Thoracic aorta (tissue), 2 donors: ENCODE measurements at places on chromosomes 13 and 19.

GRCh38 chr19:39196860-39197562, at the start of gene NCCRP1:
NCCRP1 (plus strand) TSS chr19:39196964; CDS start chr19:39196983, 19 bp downstream.
- DNase-seq = no peak

DNA sequence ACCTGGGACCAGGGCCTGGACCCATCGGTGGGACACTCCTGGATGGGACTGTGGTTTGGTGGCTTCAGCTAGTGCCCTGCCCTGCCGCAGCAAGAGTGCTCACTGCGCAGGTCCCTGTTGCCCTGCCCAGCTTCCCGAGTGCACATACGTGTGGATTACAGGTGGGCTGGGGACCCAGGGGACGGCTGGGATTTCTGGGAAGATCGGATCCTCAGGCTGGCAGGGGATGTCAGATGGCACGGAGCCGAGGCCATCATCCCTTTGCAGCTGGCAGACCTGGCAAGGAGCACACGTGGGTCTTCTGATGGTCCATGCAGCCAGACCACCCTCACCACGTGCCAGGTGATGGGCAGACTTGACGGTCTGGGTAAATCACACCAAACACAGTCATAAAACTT, 69.3 kb downstream of the CHST8 start:
- DNase-seq = no peak

GRCh38 chr13:25775986-25776385, 275.8 kb downstream of the SHISA2 start:
- DNase-seq = no peak

DNA sequence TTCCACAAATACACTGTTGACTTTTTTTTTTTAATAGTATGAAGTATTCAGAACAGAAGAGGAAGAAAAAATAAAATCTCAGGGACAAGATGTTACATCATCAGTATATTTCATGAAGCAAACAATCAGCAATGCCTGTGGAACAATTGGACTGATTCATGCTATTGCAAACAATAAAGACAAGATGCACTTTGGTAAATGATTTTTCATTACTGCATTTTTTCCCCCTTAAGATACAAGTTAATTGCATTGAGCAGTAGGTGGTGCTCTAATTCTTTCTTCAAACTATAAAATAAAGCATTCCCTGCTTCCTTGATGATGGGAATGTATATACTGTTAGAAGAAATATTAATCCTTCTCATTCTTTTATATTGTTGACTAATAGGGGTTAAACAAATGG, 17.1 kb downstream of the UCHL3 start:
- DNase-seq = no peak

GRCh38 chr13:67235265-67235664, 5.1 kb upstream of the PCDH9 start:
- DNase-seq = no peak

- DNase-seq = no peak
Observed at GRCh38 chr19:53007606-53008005, 6.1 kb upstream of the ERVV-1 start.

GRCh38 chr13:50156561-50157127, 141.4 kb downstream of the KCNRG start:
- DNase-seq = no peak

DNA sequence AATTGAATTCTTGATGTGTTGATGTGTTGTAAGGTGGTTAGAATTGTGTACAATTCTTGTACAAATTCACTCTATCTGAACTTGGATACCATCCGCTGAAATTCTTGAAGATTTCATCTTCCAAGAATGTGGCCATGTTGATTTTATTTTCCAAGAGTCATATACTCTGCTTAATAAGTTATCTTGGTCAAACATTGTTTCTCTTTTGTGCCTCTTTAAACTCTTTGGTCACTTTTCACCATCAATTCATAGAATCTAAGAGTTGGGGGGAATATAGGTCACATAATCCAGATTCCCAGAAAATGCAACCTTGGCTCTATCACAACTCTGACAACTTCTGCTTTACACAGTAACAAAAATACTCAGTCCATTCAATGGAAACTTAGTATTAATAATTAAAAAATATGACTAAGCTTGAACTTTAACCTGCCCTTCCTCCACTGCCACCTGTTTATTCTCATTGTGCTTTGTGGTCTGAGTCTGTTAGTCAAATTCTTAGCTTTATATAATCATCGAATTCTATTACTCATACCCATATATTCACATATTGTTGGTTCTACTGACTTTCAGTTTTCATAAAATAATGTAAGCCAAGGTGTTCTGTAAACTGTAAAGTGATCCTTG, 373.2 kb downstream of the LMO7 start:
- DNase-seq = no peak

DNA sequence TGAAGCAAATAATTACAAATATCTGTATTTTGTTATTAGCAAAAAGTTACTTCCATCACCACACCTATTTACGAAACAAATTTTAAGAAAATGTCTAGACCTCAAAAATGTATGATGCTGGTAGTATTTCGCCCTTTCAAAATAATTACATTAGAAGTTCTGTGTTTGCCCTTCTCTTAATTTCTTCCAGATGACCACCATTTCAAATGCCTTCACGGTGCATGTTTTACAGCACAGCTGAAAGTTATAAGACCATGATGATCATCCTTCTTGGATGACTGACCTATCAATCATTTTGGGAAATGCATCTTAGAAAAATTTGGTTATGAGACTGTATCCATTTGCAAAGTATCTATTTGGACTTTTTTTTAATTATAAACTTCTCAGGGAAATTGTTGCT, 390.8 kb downstream of the SLITRK6 start:
- no peak for DNase-seq

DNA sequence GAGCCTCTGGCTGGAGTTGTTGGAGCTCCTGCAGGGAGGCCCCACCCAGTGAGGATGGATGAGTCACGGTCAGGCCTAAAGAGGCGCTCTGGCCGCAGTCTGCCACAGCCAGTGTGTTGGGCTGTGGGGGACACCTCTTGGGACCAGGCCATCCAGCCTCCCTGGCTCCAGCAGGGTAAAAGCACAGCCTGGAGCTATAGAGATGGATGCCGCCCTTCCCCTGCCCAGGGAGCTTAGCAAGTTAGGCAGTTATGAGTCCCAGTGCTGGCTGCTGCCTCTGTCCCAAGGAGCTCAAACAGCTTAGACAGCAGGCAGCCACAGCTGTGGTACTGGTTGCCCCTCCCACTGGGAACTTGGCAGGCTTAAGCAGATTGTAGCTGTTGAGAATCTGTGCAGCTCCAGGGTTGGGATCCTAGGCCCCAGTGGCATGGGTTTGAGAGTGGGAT, 100.9 kb downstream of the NDFIP2 start:
- DNase-seq = no peak

GRCh38 chr19:43681821-43682220, 11.9 kb upstream of the PLAUR start:
- DNase-seq = no peak
